ENCODE measurements at places on chromosomes 12 and 14. TPM values are rescaled to one million over a fixed set of nuclear protein-coding genes. Genes with fewer than 3 reads are reported as not detected.

DNA sequence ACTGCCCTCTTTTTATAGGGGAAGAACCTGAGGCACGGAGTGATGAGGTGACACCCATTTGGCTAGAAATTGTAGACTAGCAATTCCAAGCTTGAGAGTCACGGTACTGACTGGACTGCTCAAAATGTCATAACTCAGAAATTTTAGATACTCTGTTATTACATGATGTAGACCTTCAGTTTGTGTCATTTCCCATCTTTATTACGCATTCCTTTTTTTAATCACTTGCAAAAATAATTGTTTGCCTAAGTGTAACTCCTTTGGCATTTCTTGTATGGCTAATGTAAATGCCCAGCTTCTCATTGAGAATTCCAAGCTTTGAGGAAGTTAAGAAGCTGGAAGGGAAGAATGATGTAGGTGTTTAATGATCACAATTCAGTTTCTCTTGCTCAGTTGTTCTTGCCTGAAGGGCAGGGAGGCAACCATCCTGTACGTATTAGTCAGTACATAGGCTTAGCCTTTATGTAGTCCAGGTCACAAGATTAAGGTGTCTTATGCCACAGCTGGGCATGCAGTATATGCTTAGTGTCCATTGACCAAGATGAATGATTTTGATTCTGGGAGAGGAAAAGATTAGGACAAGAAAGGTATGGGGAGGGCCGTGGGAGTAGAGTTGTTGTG, 68.2 kb upstream of the EVL start:
- H3K4me3 ChIP-seq: no peak overlapping the region
- no peaks in the 10 kb centered on the region for H3K27me3 ChIP-seq
- no peak overlapping the region for H3K27ac ChIP-seq
- H3K36me3 ChIP-seq: no peaks in the 10 kb centered on the region
- no peak for DNase-seq

DNA sequence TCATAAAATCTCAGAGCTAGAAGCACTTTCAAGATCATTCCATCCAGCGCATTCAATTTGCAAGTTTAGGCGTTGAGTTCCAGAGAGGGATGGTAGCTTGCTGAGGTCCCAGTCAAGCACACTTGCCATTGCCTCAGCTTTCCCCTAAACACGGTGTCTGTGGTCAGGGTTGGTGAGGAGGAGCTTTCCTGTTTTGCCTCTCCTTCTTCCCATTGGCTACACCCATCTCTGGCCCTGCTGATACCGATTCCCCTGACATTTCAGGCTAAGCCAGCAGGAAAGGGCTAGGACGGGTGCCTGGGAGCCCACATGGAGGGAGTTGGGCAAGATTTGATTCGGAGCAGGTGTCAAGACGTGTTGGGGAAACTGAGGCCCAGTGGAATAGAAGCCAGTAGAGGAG, 9.1 kb downstream of the NFATC4 start:
- no peaks in the 10 kb centered on the region for H3K27me3 ChIP-seq
- peaks cover 19% of the 10 kb centered on the region for H3K4me1 ChIP-seq
- DNase-seq: no peak
- no peak overlapping the region for H3K4me3 ChIP-seq
- no peak overlapping the region for H3K27ac ChIP-seq

GRCh38 chr14:74085047-74085637, 386 bp downstream of the LIN52 start:
- H3K27me3 ChIP-seq: no peaks in the 10 kb centered on the region
- H3K36me3 ChIP-seq: no peaks in the 10 kb centered on the region
- DNase-seq: peak; percentile 8
- peak overlapping the region; percentile 42 for H3K27ac ChIP-seq
- H3K4me3 ChIP-seq: peak overlapping the region; percentile 93
- H3K4me1 ChIP-seq: peaks cover 48% of the 10 kb centered on the region

- DNase-seq: no peak
- no peaks in the 10 kb centered on the region for H3K27me3 ChIP-seq
- H3K4me1 ChIP-seq: peaks cover 6% of the 10 kb centered on the region
- H3K27ac ChIP-seq: no peak overlapping the region
- H3K36me3 ChIP-seq: no peaks in the 10 kb centered on the region
These were observed 10.9 kb downstream of the RTL1 start for GRCh38 chr14:100892496-100893227.

DNA sequence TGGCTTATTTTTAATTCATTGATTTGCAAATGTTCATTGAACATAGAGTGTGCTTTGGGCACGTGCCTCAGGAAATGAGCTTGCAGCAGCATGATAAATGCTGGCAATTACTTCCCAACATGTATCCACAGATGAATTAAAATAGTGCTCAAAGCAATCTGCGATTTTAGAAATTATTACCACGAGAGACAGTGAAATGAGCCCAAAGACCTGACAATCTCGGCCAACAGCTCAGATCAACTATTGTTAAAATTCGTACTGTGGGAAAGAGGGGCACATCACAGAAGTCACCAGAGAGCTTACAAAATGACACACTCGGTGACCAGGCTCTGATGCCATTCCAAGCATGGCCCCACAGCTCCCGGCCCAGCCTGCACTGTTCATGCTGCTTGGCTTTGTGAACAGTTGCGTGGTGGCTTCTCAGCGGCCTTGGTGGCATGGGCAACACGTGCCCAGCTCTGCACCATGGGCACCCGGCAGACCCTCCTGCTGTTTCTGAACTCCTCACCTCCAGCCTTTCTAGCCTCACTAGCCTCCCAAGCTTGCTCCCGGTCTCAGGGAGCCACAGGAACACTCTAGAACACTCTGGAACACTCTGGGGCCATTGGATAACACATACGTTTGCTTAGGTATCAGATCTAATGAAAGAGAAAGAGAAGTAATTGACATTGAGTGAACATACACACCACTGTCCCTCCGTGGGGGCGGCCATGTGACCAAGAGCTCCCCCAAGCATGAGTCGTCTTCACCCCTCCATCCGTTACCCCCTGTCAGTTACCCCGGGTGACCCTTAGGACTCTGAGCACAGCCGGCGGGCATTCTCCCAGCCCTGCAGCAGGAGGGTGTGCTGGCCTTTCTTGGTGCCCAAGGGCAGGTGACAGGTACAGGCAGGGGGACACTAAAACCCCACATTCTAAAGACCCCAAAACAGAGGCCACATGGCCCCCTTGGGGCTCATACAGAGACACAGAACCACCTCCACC, 28.0 kb downstream of the RIMBP2 start:
- H3K36me3 ChIP-seq: no peaks in the 10 kb centered on the region
- no peak overlapping the region for H3K27ac ChIP-seq
- no peak for DNase-seq
- no peaks in the 10 kb centered on the region for H3K4me1 ChIP-seq

GRCh38 chr14:60777856-60778578, 43.5 kb downstream of the MNAT1 start:
- no peak for DNase-seq
- H3K27me3 ChIP-seq: no peaks in the 10 kb centered on the region
- H3K4me3 ChIP-seq: no peak overlapping the region
- H3K27ac ChIP-seq: no peak overlapping the region
- H3K4me1 ChIP-seq: no peaks in the 10 kb centered on the region

- H3K4me1 ChIP-seq: no peaks in the 10 kb centered on the region
- H3K27ac ChIP-seq: no peak overlapping the region
- no peak for DNase-seq
- H3K27me3 ChIP-seq: no peaks in the 10 kb centered on the region
- no peak overlapping the region for H3K4me3 ChIP-seq
These were observed 35.5 kb upstream of the OSBPL8 start for GRCh38 chr12:76595056-76595455.

DNA sequence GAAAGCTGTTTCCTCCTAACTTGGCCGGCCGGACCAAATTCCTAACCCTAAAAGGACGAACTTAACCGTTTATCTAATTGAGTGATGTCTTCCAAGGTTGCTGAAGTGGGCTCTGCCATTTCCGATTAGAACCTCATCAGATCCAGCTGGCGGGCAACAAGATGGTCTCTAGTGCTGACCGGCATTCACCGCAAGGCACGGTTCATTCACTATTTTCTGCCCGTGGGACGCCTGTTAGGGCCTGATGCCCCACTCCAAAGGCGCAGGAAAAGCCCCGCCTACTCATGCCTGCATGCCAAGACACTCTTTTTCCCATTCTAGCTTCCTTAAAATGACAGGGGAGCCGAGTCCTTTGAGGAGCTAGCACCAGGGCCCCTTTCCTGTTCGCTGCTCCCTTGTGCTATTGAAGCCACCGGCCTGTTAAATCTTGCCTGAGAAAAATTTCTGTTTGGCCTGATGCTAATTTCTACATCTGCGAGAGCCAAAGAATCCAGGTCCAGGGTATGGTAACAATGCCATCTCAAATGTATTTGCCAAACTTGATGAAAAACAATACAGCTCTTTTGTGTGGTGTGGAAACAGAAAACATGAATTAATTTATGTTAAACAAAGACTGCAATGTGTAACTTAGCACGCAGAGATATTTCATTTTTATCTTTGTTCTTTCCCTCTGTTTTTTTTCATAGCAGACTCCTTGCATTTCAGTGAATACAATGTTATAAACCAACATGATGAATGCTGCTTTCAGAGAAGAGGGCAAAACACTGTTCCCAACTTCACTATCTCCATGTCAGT, 1071.2 kb upstream of the USP15 start:
- no peak overlapping the region for H3K4me3 ChIP-seq
- no peak overlapping the region for H3K27ac ChIP-seq
- no peaks in the 10 kb centered on the region for H3K36me3 ChIP-seq

GRCh38 chr12:3980504-3981272, 107.5 kb upstream of the PARP11 start:
- H3K4me3 ChIP-seq: no peak overlapping the region
- H3K27me3 ChIP-seq: no peaks in the 10 kb centered on the region
- no peaks in the 10 kb centered on the region for H3K4me1 ChIP-seq
- no peak for DNase-seq
- H3K36me3 ChIP-seq: no peaks in the 10 kb centered on the region
- H3K27ac ChIP-seq: no peak overlapping the region

- H3K27ac ChIP-seq: no peak overlapping the region
- no peaks in the 10 kb centered on the region for H3K36me3 ChIP-seq
- H3K27me3 ChIP-seq: no peaks in the 10 kb centered on the region
- no peak overlapping the region for H3K4me3 ChIP-seq
These were observed 28.3 kb downstream of the SLC5A8 start for GRCh38 chr12:101181776-101182175.

DNA sequence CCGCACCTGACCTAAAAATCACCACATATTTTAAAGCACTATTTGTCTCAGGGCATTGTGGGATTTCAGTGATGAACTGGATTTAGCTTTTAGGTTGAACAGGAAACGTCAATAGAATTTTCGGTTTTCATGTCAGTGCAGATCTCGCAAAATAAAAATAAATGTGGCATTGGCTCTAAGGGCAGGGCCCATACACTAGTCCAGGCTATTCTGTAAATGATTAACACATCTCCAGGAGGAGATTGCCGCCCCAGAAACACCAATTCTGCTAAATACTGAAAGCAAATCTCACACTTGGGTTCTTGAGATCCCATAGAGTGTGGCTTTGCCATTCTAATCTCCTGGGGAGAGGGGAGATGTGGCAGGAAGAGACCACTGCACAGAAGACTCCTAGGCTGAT, 1494.0 kb upstream of the TMEM132C start:
- H3K27me3 ChIP-seq: no peaks in the 10 kb centered on the region
- H3K36me3 ChIP-seq: no peaks in the 10 kb centered on the region
- peaks cover 7% of the 10 kb centered on the region for H3K4me1 ChIP-seq
- H3K27ac ChIP-seq: peak overlapping the region; percentile 31
- DNase-seq: no peak

- H3K27ac ChIP-seq: no peak overlapping the region
- peaks cover 17% of the 10 kb centered on the region for H3K4me1 ChIP-seq
- H3K36me3 ChIP-seq: no peaks in the 10 kb centered on the region
- DNase-seq: no peak
These were observed 1.7 kb upstream of the SLC38A2 start for GRCh38 chr12:46374310-46374709.

DNA sequence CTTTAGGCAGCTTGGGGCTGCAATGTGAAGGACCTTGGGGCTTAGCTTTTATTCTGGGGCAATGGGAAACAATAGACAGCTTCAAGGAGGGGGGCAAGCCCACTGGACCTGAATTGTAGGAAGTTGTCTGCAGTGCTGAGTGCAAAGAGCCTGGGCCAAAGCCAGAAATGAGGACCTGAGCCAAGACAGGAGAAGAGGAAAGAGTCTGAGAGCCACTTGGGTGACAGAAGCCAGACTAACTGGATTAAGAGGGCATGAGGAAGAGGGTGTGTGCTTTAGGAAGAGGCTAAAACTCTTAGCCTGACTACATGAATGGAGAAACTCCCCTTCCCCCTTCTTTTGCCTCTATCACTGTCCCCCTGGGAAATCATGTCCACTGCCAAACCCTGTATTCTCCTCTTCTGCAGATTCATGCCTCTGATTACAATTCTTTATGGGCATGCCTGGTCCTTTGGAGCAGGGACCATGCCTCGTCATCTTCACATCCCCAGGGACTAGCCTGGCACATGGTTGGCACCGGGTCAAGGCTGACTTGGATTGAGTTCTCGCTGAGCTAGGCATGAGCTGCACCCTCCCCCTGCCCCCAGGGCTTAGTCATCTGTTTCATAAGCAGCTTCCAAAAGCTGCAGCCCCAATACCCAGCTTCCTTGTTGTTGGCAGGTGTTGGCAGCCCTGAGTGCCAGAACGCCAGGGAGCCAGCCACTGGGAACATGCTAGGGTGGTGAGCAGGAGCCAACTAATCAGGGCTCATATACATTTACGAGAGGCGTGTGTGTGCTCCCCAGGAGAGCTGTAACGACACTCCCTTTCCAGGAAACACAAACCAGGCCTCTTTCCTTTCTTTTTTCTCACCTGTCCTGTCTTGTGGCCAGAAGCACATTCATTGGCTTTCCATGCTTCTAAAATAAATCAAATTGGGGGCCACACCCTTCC, 27.7 kb upstream of the JDP2 start:
- H3K4me1 ChIP-seq: peaks cover 18% of the 10 kb centered on the region

GRCh38 chr14:58167057-58167456, 15.0 kb upstream of the ARMH4 start:
- H3K36me3 ChIP-seq: no peaks in the 10 kb centered on the region
- no peak overlapping the region for H3K27ac ChIP-seq
- no peak for DNase-seq
- peaks cover 6% of the 10 kb centered on the region for H3K4me1 ChIP-seq
- H3K27me3 ChIP-seq: no peaks in the 10 kb centered on the region

DNA sequence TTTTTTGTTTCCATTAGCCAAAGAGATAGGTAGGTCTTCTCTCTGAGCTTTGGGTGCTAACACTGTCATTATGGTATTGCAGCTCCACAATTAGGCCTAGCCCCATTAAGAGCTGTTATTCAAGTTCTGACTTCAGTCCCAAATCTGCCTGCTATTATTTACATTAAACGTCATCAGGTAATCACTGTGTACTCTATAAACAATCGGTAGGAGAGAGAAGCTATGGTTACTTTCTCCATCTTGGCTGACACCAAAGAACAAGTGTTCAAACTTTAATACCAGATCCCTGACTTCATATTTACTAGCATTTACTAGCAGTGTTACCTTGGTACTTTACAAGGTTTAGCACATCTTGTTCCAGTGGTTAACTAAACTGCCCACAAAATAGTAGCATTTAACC, 305.1 kb upstream of the GARIN2 start:
- no peaks in the 10 kb centered on the region for H3K4me1 ChIP-seq
- no peak overlapping the region for H3K4me3 ChIP-seq
- H3K36me3 ChIP-seq: no peaks in the 10 kb centered on the region
- no peak overlapping the region for H3K27ac ChIP-seq
- H3K27me3 ChIP-seq: no peaks in the 10 kb centered on the region
- no peak for DNase-seq

Gene PRB2
- total RNA-seq: not detected

Gene RNU6-8
- total RNA-seq: not detected

Gene TAMALIN
- total RNA-seq: 7.0 TPM

Gene AICDA
- not detected for total RNA-seq

Gene GPR162
- total RNA-seq: not detected

Gene KRT72
- not detected for total RNA-seq

Gene DHRS7
- total RNA-seq: 67.7 TPM

Gene POU6F1
- 9.6 TPM for total RNA-seq

Gene MANSC1
- 8.9 TPM for total RNA-seq
